HT1080 (cell line): ENCODE measurements at places on chromosomes 2 and 18. TPM values are rescaled to one million over a fixed set of nuclear protein-coding genes. Genes with fewer than 3 reads are reported as not detected.
A peak's percentile ranks its signal among the peaks of the same experiment; 100 is the strongest.

The HOXD13 gene
- total RNA-seq = 2.6 and 3.2 TPM in 2 replicates

The LIPG gene
- 0.43 and 0.53 TPM in 2 replicates for total RNA-seq

The LIMS3 gene
- total RNA-seq = 4.1 and 6.4 TPM in 2 replicates

The LTBP1 gene
- total RNA-seq = 28.6 and 40.5 TPM in 2 replicates

The IL36A gene
- total RNA-seq = not detected in 2 replicates

- DNase-seq = peak; percentile 61
These were observed 76.7 kb downstream of the RND3 start for GRCh38 chr2:150410809-150411208.

DNA sequence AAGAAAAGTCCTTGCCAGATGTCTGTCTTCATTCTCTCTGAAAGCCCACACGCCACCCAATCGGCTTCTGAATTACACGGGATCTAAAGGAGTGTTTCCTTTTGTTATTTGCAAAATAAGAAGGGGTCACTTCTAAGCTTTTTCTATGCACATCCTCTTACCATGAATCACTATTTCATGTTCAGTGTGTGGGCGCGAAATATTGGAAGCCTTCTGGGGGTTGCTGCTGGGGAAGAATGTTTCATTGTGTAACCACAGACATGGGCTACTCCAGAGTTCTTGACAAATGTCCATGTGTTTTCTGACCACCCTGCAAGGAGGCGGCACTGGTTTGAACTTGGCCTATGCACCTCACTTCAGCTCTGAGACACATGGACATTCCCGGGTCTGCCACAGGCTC lies 133.6 kb upstream of the APCDD1 start:
- no peak for DNase-seq

GRCh38 chr2:218821605-218822211 lies 9.9 kb downstream of the PRKAG3 start:
- DNase-seq = no peak

- DNase-seq = no peak
These were observed 181.1 kb downstream of the NEDD4L start for GRCh38 chr18:58225101-58225500.

DNA sequence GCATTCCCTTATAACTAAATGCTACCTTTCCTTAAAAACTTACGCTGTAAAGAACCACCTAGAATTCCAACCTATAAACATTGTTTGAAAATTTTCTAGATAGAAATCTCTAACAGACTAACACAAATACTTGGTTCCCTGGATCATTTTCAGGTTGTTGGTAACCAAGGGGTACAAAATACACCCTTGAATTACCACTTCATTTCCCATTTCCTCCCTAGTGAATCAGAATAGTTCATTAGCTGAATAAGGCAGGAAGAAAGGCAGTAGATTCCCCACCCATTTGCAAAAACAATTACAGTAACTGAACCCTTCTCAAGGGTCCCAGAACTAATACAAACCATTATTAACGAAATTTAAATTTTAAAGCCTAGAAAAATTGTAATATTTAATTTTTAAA lies 5.5 kb downstream of the MEX3C start:
- no peak for DNase-seq

DNA sequence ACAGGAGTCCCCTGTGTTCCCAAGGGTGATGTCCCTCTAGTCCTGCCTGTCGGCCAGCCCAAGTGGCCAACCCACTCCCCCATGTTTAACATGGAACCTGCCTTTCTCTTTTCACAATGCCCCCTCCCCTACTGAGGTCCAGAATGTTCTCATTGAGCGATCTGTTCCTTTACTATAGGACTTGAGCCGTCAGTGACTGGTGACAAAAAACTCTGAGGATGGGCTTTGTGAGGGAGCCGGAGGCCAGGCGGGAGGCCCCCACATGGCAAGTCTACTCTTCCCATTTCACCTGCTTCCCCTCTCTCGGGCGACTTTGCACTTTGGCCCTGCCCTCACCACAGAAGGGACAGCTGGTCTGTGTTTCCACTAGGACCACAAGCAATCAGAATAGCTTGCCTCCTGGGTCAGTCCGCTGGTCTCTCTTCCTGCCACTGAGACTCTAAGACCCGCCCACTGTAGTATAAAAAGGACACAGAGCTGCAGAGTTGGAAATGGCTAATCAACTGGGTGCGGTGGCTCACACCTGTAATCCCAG lies 146.5 kb upstream of the RAB12 start:
- DNase-seq = no peak

- no peak for DNase-seq
These were observed 15.3 kb downstream of the KYNU start for GRCh38 chr2:142892715-142893114.

- DNase-seq = no peak
These were observed 144.1 kb upstream of the NCKAP5 start for GRCh38 chr2:133712369-133712768.

GRCh38 chr2:186639939-186640338 lies 50.1 kb downstream of the ITGAV start:
- DNase-seq = no peak

DNA sequence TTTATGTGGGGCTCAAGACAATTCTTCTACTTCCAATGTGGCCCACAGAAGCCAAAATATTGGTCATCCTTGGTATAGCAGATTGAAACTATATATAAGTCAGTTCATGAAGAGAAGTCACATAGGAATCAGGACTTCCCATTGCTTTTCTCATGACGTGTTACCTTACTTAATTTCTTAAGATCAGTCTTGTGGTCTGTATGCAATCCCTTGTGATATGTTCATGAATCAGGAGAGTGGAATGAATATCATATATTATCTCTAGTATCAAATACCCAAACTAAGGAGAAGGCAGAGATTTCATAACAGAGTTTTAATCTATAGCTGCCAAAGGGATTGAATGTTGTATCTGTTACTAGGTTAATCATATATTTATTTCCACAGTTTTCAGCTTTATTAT lies 1390.4 kb downstream of the SUCLG1 start:
- DNase-seq = no peak
